ENCODE measurements at places on chromosomes 1 and 21.

DNA sequence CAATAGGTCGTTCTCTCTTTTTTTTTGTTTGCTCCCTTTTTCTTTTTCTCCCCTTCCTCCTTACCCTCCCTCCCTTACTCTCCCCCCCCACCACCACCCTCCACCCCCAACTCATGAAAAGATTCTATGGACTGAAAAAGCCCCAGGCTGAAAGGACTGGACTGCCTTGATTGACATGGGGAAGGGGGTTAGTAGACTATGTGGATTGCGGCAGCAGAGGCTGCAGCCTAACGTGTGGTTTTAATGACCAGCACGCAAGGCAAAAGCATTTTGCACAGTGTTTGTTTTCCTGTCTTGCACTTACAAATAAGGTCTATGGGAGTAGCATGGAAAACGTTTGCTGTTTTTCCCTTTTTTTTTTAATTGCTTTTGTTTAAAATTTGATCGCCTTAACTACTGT lies 5.5 kb downstream of the ZBTB18 start:
- DNase-seq: no peak

GRCh38 chr1:229839800-229840199 lies 213.8 kb downstream of the URB2 start:
- DNase-seq: no peak

DNA sequence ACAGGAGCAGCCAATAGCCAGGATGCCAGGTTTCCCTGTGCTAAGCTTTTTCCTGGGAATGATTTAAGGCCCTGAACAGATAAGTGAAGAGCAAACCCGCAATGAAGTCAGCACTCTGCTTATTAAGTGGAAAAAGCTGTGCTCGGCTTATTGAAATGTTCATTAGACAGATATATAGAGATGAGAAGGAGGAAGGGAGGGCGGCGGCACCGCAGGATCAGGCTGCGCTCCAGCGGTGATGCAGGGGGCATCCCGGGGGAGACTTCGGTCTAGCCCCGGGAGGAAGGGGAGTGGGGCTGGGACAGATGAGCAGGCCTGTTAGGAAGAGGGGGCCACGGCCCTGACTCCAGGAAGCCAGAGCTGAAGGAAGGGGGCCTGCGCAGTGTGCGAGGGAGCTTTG lies 115.0 kb downstream of the TMEM53 start:
- no peak for DNase-seq

DNA sequence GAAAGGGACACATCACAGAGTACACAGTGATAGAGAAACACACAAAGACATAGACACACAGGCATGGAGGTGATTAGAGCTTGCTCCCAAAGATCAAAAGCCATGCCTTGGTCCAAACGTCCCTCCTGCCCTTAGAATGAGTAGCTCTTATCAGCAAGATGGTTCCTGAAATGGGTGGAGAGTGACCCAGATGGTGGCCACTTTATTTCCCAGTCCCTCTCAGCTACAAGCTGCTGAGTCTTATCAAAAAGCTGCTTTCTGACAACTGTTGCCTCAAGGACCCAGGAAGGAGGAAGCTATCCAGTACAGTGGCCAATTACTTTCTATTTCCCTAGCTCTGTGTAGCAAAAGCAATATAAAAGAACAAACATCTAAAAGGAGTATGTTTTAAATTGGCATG lies 7.7 kb upstream of the CLCA1 start:
- no peak for DNase-seq

DNA sequence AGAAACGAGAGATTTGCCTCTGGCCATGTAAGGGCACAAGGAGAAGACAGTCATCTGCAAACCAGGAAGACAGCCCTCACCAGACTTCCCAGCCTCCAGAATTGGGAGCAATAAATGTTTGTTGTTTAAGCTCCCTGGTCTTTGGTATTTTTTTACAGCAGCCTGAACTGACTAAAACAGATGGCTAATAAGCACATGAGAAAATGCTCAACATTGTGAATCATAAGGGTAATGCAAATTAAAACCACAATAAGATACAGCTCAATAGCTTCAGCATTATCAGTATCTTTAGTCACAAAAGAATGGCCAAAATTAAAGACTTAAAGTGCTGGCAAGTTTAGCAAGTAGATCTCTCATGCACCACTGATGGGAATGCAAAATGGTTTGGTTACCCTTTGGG lies 11.7 kb downstream of the UBE2G2 start:
- no peak for DNase-seq

DNA sequence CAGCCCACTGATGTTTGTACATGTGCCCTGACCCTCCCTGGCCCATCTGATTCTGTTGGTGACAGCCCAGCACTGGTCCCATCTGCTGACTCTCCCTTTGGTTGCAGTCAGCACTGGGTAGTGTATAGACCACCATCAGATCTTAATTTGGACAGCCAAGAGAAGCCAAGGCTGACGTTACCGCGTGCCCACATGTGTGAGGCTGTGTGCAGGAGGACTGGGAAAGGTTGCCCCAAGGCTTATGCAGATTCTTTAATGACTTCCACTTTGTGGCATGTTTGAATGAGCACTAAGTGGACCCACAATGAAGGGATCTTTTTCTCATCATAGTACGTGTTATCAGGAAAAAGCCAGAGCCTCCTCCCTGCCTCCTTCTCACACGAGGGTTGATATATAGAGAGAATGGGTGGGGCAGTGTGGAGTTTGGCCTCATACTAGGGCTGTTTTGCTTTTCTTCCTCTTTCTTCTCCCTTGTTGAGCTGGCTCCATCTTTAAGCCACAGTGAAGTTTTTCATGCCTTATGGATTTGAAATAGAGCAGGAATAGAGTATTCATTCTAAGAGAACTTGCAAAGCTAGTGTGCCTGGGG lies 93.5 kb downstream of the NAV1 start:
- no peak for DNase-seq

GRCh38 chr1:43069461-43070050 lies 102.5 kb downstream of the EBNA1BP2 start:
- no peak for DNase-seq

GRCh38 chr1:59194621-59195020 lies 102.3 kb upstream of the FGGY start:
- DNase-seq: no peak

- DNase-seq: no peak
Measured at GRCh38 chr1:3367376-3367775, 87.1 kb upstream of the ARHGEF16 start.

GRCh38 chr1:178487070-178487615 lies 9.6 kb downstream of the CLEC20A start:
- DNase-seq: no peak

All from iPS DF 19.7 (cell line).